ENCODE measurements at places on chromosomes 7 and 10. TPM values are rescaled to one million over a fixed set of nuclear protein-coding genes. Genes with fewer than 3 reads are reported as not detected.

- DNase-seq, result no peak
Measured at GRCh38 chr10:11232222-11232961, 214.7 kb downstream of the CELF2 start.

DNA sequence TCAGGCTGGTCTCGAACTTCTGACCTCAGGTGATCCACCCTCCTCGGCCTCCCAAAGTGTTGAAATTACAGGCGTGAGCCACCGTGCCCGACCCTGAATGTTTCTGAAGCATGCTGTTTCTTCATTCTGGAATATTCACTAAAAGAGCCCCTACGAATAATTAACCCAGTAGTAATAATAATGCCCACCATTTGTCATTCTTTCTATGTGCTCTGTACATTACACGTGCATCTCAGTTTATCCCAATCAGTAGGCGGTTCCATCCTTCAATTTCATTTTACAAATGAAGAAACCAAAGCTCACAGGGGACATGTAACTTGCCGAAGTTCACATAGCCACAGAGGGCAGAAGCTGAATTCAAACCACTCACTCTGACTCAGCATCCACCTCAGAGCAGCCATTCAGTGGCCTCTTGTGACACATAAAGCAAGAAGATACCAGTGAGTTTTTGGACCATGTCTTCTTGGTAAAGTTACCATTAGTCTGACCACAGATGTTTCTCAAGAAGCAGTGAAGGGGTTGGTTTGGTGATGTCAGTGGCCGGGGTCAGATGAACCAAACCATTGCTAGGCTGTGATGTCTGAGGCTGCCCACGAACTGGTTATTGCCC lies 71.9 kb upstream of the DUSP5 start:
- no peak for DNase-seq

DNA sequence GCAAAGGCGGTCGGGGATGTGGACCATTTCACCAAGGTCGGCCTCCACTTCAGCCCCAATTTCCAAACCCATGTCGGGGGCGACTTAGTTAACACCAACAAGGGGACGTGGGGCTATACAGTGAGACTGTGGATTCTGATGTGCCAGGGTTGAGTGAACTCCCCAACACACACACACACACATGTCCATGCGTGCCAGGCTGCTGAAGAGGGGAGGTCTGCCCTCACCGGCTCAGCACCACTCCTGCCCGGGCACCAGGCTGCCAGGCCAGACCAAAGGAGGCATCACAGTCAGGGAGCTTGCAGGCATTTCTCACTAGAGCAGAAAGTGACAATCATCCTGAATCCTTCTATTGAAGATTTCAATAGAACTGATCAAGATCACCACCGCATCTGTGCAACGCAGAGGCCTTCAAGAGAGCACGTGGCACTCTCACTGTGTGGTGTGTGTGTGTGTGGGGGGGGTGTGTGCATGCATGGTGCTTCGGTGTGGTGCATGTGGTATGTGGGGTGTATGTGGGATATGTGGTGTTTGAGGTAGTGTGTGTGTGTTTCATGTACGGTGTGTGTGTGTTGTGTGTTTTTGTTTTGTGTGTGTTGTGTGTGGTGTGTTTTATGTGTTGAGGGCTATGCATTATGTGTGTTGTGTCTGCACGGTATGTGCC lies 403.5 kb upstream of the RNF32 start:
- DNase-seq, result no peak

- DNase-seq, result no peak
Measured at GRCh38 chr7:39516498-39516897, 49.7 kb upstream of the YAE1 start.

The GHRHR gene
- not detected for total RNA-seq

The CYP26A1 gene
- total RNA-seq, result 0.07 TPM

The TFR2 gene
- total RNA-seq, result 0.85 TPM

DNA sequence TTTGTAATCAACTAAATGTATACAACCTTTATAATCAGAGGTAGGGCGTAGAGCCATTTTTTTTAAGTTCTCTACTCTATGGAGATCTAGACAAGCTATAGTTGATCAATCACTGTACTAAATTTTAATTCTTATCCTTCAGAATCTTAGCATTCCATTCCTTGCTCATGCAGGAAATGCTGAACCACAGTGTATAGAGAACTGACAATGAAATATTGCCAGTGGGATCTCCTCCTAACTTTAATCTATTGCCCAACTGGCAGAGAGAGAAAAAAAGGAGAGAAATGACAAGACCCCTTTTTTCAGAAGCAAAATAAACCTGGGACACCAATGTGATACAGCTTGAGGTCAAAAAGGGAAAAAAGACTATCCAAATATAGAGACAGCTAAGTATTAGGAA lies 26.4 kb upstream of the PPP3CB start:
- no peak for DNase-seq

The CTAGE8 gene
- total RNA-seq, result 0.04 TPM

DNA sequence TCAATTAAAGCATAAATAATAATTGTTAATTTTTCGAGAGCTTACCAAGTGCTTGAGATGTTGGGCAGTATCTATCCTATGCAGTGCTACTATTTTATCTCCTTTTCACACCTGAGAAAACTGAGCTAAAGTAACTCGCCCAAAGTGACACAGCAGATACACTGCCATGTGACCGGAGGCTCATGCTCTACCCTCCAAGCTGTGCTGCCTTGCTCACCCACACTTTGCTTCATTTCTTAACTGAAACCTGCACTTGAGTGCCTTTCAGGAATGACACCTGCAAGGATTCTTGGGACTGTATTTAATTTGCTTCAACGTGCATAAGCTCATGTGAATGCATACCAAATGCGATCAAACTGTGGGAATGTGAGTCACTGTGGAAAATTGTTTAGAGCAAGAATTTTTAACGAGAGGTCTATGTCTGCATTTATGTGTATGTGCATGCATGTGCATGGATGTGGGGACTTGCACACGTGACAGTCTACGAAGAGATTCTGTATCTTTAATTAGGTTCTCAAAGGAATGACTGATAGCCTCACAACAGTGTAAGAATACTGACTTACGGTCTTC lies 119.2 kb downstream of the ADCYAP1R1 start:
- DNase-seq, result no peak

DNA sequence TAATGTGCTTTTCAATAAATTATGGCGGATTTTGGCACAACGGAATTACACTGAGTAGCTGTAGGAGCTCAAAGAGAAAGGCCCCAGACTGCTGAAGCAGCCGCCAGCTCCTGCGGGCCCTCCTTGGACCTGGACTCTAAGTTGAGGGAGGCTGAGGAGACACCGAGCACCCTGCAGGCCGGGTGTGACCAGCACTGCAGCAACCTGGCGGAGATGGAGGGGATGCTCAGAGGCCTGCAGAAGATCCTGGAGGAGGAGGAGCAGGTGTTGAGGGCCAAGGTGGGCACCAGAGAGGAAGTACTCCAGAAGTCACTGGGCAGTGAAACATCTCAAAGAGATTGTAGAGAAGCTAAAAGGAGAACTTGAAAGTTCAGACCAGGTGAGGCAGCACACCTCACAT lies 33.0 kb upstream of the POM121L12 start:
- DNase-seq, result no peak

The RAB19 gene
- total RNA-seq, result 0.33 TPM

GRCh38 chr7:96497567-96497966 lies 175.7 kb upstream of the SLC25A13 start:
- no peak for DNase-seq

The WEE2 gene
- not detected for total RNA-seq

GRCh38 chr10:32263300-32263699 lies 83.7 kb downstream of the EPC1 start:
- DNase-seq, result no peak

The VPS50 gene
- total RNA-seq, result 26.8 TPM

DNA sequence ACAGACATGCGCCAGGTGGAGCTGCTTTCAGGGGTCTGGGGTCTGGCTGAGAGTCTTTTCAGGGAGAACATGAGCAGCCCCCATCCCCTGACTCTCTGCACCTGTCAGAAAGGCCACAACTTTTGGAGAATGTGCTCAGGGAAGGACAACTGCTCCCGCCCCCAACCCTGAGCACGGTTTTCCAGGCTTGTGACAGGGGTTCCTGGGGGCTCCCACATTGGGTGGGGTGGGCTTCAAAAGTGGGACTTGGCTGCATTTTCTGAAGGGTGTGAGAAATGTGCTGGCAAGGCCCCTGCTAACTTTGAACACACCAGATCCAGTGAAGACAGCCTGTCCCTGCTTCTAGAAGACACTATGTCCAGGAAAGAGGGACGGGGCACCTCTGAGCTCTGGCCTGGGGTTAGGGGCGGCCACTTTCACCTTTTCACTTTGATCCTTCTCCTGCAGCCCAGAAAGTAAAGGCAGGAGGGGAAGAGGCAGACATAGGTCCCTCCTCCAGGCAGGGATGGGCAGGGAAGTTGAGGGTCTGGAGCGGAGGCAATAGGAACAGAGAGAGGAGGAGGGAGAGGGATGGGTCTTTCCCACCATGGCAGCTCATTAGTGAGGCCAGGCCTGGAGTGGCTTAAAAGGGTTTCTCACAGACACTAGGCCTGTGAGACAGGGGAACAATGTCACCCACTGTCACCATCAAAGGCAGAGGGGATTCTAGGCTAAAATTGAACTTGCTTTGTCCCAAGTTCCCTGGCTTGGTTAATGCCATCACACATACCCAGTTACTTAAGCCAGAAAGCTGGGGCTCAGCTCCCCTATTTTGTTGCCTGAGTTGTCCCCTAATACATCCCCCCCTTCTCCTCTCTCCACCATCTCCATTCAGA lies 1.5 kb downstream of the KCP start:
- DNase-seq, result no peak

DNA sequence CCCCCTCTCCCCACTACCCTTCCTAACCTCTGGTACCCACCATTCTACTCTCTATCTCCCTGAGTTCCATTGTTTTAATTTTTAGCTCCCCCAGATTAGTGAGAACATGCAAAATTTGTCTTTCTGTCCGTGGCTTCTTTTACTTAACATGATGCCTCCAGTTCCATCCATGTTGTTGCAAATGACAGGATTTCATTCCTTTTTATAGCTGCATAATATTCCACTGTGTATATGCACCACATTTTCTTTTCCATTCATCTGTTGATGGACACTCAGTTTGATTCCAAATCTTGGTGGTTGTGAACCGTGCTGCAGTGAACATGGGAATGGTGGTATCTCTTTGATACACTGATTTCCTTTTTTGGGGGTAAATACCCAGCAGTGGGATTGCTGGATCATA lies 22.0 kb downstream of the DENND10 start:
- DNase-seq, result no peak

All from pulmonary artery endothelial cell (primary cell).